ENCODE measurements at places on chromosomes 4 and X.

DNA sequence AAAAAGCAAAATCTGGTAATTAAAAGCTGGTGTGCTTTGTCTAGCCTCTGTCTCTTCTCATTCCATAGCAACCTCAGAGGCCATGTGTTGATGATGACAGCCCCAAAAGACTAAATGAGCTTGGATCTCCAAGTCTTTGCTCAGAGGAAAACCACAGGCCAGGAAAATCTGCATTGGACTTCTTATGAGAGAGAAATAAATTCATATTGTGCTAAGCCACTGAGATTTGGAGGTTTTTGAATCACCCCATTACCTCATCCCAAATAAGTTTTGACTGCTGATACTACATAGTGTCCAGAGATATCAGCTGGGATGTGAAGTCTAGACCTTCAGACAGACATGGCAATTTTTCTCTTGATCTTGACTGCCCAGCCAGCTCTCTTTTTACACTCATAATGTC lies 178.6 kb upstream of the DIPK2B start:
- no peak overlapping the region for H3K4me3 ChIP-seq
- no peak overlapping the region for H3K27ac ChIP-seq
- no peak for DNase-seq
- H3K27me3 ChIP-seq: peaks cover 2% of the 10 kb centered on the region
- no peaks in the 10 kb centered on the region for H3K4me1 ChIP-seq

DNA sequence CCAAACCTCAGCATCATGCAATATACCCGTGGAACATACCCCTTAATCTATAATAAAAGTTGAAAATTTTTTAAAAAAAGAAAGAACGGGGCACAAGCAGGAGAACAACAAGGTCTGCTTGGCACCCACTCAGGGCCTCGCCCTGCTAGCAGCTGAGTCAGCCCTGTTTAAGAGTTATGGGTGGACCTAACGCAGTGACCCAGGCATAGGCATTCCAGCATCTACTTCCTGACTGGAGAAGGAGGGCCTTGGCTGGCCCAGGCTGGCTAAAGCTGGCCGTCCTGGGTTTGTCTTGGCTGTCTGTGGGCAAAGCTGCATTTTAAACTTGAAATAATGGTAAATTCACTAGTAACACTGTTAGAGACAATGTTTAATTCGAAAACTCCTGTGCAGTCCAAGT lies 236.7 kb upstream of the PGRMC2 start:
- H3K4me1 ChIP-seq: no peaks in the 10 kb centered on the region
- H3K27me3 ChIP-seq: no peaks in the 10 kb centered on the region
- no peak overlapping the region for H3K4me3 ChIP-seq
- H3K36me3 ChIP-seq: no peaks in the 10 kb centered on the region
- H3K27ac ChIP-seq: no peak overlapping the region
- DNase-seq: no peak

GRCh38 chrX:56572975-56573374 lies 9.5 kb downstream of the UBQLN2 start:
- DNase-seq: peak; percentile 7
- H3K36me3 ChIP-seq: peaks cover 60% of the 10 kb centered on the region
- no peaks in the 10 kb centered on the region for H3K27me3 ChIP-seq
- H3K4me3 ChIP-seq: no peak overlapping the region

- no peak overlapping the region for H3K4me3 ChIP-seq
- no peak overlapping the region for H3K27ac ChIP-seq
- H3K4me1 ChIP-seq: peaks cover 2% of the 10 kb centered on the region
- DNase-seq: no peak
- peaks cover 61% of the 10 kb centered on the region for H3K36me3 ChIP-seq
- no peaks in the 10 kb centered on the region for H3K27me3 ChIP-seq
These were observed 14.3 kb upstream of the GCNA start for GRCh38 chrX:71563921-71564320.

- no peaks in the 10 kb centered on the region for H3K36me3 ChIP-seq
- no peaks in the 10 kb centered on the region for H3K27me3 ChIP-seq
- no peak for DNase-seq
- no peak overlapping the region for H3K4me3 ChIP-seq
- no peak overlapping the region for H3K27ac ChIP-seq
- no peaks in the 10 kb centered on the region for H3K4me1 ChIP-seq
These were observed 1757.6 kb downstream of the ARAP2 start for GRCh38 chr4:34486461-34487363.

Measured in activated CD4-positive, alpha-beta T cell treated with anti-CD3 and anti-CD28 coated beads, Interleukin-2, amount 10 ng/mL, durations not matched to agents 7 days and 5 days (primary cell).